ENCODE measurements at places on chromosomes 13 and 19. TPM values are rescaled to one million over a fixed set of nuclear protein-coding genes. Genes with fewer than 3 reads are reported as not detected.

AMER2 gene
- total RNA-seq, result 0.02 TPM

ZNF836 gene
- 7.5 TPM for total RNA-seq

- no peak for DNase-seq
Observed at GRCh38 chr19:30374539-30374864, 2.3 kb downstream of the ZNF536 start.

DNA sequence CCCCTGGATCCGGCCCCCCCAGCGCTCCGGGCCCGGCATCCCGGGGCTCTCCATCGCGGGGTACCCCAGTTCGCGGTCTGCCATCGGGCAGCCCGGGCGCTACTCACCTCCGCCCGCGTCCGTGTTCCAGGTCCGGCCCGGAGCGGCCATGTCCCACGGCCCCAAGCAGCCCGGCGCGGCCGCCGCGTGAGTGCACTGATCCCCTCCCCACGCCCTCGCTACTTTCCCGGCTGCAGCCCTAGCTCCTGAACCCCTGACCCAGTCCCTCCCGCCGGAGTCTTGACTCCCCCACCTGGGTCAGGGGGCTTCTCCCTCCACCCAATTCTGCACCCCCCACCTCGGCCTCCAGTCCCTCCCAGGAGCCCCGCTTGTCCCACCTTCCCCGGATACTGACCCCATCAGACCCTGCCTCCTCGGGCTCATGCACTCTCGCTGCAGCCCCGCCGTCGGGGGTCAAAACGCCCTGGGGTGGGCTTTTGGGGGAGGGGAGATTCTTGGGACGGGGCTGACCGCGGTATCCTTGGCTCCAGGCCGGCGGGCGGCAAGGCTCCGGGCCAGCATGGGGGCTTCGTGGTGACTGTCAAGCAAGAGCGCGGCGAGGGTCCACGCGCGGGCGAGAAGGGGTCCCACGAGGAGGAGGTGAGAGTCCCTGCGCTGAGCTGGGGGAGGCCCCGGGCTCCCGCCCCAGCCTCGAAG lies 566 bp downstream of the HMG20B start:
- no peak for DNase-seq

DNA sequence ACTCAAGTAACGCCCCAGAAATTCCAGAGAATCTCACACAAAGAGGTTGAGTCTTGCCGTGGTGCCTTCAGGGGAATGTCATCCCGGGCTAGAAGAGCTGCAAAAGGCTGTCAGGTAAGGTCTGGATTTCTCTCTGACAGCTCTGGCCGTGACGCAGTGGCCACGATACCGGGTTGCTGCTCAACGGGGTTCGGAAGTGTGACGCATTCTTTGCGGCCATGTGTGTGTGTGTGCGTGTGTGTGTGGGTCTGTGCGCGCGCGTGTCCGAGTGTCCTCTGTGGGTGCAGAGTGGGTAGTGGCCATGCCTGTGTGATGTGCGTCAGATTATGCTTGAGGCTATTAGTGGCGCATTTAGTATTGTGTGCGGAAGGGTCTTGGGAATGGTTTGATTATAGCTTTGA lies 306 bp downstream of the ZNF540 start:
- DNase-seq, result peak; percentile 74

DNA sequence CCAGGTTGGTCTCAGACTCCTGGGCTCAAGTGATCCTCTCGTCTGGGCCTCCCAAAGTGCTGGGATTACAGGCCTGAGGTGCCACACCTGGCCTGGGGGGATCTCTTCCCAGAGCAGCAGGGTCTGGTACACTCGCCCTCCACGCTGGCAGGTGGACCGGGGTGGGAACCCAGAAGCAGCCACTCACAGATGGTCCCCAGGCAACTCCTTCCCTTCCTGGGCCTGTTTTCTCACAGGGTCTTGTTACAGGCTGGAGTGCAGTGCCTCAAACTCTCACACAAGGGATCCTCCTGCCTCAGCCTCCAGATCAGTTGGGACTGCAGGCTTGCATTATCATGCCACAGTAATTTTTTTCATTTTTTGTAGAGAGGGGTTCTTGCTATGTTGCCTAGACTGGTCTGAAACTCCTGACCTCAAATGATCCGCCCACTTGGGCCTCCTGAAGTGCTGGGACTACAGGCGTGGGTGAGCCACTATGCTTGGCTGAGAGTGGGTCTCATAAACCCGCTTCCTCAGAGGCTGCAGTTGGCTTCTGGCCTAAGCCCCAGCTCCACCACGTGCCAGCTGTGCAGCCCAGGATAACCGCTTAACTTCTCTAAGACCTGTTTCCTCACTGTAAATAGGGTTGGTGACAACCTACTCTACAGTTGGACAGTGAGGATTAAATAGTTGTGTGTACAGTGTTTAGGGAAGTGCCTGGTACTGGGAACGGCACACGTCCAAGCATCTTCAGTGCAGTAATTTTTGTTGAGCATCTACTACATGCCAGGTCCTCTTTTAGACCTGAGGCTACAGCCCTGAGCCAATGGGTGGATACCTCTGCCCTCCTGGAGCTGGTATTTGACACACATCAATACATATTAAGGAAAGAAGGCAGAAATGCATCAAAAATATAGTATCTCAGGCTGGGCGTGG lies 871 bp upstream of the CCER2 start:
- DNase-seq, result no peak

- no peak for DNase-seq
Observed at GRCh38 chr19:11458236-11458900, 22.5 kb downstream of the ELAVL3 start.

- no peak for DNase-seq
Observed at GRCh38 chr19:14655726-14656125, 18.9 kb downstream of the ADGRE3 start.

ATP8A2 gene
- 1.2 TPM for total RNA-seq

DNA sequence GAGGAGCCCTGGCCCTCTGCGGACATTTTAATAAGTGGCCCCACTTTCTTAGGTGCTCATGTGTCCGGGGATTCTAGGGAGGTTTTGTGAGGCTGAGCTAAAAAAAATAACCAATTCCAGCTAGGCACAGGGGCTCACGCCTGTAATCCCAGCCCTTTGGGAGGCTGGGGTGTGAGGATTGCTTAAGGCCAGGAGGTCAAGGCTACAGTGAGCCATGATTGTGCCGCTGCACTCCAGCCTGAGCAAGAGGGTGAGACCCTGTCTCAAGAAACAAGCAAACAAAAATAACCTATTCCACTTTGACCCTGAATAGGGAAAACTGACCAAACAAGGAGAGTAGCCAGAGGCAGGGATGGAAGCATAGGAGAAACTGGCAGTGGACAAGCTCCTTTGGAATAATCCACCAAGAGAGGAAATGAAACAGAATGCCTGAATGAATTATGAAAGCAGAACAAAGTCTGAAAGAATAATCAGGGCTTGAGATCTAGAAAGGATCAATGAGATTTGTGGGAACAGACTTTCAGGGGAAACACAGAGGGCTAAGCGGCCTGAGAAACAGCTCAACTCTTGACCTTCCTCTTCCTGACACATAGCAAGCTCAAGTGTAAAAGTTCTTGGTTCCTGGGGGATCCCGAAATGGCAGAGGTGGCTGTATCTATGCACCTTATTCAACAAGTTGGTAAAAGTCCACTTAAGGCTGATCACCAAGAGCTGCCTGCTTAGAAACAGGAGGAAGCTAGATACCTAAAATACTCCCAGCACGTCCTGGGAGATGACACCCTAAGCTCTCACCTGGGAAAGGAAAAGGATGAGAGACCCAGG lies 30.1 kb upstream of the FFAR2 start:
- no peak for DNase-seq

DNA sequence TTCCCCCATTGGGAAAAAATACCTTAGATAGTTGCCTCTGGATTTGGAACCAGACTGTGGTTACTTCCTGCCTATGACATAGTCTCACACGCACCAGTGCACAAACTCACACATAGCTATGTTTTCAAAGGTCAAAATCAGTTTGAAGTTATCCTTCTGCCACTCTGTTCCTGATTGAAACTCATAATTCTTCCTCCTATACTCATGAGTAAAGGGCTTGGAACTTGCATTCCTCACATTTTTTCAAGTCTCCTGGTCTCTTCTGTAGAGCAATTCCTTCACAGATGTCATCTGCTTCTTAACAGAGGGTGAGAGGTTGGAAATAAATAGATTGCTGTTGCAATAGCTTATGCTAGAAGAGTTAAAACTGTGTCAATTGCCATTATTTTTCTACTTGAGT lies 18.6 kb upstream of the POSTN start:
- DNase-seq, result peak; percentile 96
